ENCODE measurements at places on chromosomes 2 and 18.

DNA sequence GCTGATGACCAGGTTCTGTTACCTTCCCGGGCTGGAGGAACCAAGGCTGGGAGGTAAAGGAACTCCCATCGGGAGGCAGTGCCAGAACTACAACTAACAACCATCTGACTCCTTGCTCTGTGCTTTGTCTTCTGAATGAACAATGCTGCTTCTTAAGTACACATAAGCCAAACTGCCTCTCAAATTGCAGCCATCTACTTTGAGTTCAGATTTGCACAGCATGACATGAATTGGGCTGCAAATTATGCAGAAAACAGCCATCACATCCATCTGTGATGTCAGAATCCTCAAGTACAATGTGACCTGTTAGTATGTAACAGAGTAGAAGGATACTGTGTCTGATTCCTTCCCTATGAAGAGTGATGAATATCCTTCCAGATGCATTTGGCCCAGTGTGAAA is 290.6 kb downstream of the ZNF521 start:
- no peak for DNase-seq

- DNase-seq = no peak
Observed at GRCh38 chr2:72033636-72034035, 114.0 kb downstream of the CYP26B1 start.

GRCh38 chr2:35946478-35946877 is 409.1 kb upstream of the CRIM1 start:
- DNase-seq = no peak

DNA sequence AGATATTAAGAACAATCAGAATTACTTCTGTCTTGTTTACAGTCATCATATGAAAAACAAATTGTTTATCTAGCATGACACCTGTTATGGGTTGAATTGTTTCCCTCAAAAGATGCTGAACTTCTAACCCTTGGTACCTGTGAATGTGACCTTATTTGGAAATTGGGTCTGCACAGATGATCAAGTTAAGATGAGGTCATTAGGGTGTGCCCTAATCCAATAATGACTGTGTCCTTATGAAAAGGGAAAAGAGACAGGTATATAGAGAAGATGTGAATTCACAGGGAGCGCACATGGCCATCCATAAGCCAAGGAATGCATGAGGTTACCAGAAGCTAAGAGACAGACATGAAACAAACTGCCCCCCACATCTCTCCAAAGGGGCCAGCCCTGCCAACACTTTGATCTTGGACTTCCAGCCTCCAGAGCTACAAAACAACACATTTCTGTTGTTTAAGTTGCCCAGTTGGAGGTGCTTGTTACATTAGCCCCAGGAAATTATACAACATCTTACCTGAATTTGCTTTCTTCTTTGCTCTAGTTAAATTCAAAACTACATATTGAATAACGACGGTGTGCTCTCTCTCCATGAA is 2.3 kb upstream of the HPCAL1 start:
- DNase-seq = no peak

GRCh38 chr18:79164706-79165105 is 95.5 kb downstream of the ATP9B start:
- no peak for DNase-seq

DNA sequence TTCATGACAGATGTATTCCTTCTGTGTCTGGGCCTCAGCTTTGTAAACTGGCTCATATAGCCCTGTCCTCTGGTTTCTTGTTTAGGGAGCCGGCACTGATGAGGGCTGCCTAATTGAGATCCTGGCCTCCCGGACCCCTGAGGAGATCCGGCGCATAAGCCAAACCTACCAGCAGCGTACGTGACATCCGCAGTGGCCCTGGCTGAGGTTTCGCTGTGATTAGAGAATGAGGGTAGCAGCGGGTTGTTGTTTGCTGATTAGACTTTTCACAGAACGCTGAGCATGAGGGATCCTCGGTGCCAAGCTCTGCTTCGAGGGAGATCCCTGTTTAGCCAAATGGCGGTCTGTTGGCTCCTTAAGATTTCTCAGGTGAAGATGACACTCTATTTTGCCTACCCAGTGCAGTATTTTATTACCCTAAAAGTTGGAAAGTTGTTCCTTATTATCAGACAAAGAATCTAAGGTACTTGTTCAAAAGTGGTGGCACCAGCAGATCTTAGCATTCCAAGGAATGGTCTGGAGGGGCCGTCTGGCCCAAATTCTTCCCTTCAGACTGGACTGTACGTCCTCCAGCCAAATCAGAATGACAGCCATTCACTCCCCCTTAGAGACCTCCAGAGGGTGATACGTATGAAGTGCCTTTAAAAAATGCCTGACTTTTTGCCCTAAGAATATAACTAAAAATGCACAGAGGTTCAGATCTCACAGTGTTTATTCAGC is 21.5 kb upstream of the GMCL1 start:
- DNase-seq = no peak

DNA sequence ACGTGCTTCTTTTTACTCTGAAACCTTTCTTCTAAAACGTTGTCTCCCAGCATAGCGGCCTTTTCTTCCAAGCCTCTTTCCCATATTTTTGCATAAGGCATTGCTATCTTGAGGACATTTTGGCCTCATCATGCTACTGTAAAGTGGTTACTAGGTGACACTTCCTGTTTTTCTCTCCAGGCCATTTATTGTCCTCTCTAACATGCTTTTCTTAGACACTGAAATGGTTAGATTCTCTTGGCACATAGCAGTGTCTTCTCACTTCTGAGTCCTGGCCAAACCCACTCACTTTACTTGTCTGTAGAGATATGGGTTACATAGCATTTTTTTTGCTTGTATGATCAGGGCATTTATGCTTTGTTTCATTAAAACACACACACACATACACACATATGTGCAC is 50.1 kb upstream of the KCNH7 start:
- no peak for DNase-seq

All from stimulated activated CD4-positive, alpha-beta T cell treated with anti-CD3 and anti-CD28 coated beads, Interleukin-15, amount 100 ng/mL, for 1 hour (primary cell).